ENCODE measurements at places on chromosomes 5 and 9. TPM values are rescaled to one million over a fixed set of nuclear protein-coding genes. Genes with fewer than 3 reads are reported as not detected.

Gene HNRNPAB
- total RNA-seq = 459 TPM

Gene SPINK7
- total RNA-seq = not detected

Gene OSMR
- total RNA-seq = not detected

Gene CCDC112
- total RNA-seq = 0.29 TPM

Gene ANXA6
- total RNA-seq = 286 TPM

Gene F2RL1
- 0.26 TPM for total RNA-seq

Gene THBS4
- total RNA-seq = 1.3 TPM

Gene TLX3
- not detected for total RNA-seq

Gene KIAA1958
- total RNA-seq = 8.2 TPM

Gene OR1J2
- not detected for total RNA-seq

Gene ZNF483
- 3.5 TPM for total RNA-seq

DNA sequence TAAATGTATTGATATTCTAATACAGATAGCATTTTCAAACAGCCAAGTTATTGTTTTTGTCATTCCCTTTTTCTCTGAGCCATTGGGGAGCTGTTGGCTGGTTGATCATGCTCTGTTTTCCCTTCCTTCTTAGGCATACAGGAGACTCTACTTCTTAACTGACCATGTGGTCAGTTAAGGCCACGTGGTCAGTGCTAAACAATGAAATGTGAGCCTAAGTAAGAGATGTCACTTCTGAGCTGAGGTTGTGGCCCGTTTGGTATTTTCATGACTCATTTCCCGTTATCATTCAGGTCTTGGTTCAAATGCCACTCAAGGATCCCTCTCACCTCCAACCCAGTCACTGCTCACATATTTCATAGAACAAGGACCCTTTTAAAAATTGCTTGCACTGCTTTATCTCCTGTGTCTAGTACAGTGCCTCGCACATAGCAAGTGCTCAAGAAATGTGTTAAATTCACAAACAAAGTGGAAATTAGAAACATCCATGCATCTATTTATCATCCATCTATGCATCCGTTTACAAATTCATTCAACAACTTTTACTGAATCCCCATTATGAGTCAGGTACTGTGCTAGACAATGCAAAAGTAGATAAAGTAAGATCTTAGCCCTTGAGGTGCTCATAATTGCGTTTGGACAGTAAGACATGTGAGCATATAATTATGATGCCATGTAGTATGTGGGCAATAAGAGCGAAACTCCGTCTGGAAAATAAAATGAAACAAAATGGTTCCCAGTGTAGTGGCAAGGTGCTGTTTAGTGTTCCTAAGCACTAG, 50.7 kb downstream of the ARRDC3 start:
- DNase-seq = no peak

DNA sequence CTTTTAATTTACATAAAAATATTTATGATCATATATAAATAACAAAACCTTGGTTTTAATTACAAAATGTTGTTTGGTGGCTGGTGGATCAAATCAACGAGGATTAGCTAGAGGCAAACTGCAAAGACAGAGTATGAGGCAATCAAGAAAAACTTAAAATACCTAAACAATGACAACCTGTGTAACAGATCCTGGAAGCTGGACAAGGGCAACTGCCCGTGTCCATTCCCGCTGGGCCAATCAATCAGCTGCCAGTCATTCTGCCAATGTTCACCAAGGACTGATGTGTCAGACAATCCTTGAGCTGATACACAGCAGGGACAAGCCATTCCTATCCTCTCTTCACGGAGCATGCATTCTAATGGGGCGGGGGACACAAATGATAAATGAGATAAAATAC, 3.2 kb upstream of the TENT4A start:
- no peak for DNase-seq

DNA sequence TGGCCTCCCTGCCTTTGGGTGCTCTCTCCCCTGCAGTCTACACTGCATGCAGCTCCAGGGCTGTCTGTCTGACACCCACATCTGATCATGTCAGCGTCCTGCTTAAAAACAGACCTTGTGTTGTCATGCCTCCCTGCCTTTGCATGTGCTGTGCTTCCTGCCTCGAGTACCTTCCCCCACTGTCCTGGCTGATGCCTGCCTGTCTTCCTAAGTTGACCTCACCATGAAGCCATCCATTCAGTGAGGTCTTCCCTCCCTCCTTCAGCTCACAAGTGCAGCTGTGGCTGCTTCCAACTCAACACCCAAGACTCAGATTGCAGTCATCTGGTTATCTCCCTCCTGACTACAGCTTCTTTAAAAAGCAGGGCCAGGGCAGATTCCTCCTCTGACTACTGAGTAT, 5.5 kb downstream of the ANGPTL2 start:
- no peak for DNase-seq

GRCh38 chr9:137955586-137955985, 78.0 kb downstream of the CACNA1B start:
- no peak for DNase-seq

DNA sequence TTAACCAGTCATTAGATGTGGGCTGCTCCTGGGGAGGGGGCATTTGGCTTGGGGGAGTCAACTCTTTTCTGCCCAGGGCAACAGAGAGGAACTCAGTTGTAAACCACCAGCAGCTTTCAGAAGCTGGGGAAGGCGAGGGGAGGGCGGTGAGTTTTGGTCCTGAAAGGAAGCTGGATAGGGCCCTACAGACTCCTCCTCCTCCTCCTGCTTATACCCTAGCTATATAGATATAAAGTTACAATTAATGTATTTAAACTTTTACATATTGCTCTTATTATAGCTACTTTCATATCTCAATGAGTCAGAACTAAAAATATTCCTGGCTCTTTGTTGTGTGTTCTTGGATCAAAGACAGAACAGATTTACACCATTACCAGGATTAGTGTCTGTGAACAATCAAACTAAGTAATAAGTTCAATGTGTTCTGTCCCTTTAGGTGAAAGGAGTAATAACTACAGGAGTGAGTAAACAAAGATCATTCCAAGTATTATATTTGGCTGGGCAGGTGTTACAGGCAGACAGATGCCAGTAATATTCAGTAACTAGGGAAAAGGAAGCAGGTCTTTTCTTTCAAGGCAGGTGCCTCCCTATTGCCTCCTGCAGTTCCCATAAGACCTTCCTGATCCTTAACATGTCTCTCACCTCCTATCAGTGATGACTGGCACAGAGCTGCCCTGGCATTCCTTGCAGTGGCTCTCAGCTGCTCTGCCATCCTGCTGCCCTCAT, 20.5 kb upstream of the VPS13A start:
- no peak for DNase-seq

DNA sequence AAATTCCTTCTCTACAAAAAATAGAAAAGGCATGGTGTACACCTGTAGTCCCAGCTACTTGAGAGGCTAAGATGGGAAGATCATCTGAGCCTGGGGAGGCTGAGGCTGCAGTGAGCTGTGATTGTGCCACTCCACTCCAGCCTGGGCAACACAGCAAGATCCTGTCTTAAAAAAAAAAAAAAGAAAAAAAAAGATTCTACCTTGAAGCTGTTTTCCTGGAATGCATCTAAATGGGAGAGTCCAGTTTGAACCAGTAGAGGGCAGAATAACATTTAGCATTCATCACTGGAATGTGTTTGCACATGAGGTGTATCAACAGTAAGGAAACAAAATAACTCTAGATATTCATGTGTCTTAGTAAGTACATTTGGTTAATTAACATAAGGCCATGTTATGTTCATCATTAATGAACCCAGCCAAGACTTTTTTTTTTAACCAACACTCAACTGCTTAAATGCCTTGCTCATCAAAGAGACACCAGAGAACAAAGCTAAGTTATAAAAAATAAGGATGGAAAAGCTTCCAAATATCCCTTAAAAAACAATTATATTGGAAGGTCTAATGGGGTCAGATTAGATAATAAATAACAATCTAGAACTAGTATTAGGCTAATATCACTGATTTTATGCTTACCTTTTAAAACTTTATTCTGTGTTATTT, 16.1 kb downstream of the IFNE start:
- DNase-seq = peak; percentile 10

GRCh38 chr5:34007201-34007620, 639 bp downstream of the AMACR start:
- DNase-seq = no peak

DNA sequence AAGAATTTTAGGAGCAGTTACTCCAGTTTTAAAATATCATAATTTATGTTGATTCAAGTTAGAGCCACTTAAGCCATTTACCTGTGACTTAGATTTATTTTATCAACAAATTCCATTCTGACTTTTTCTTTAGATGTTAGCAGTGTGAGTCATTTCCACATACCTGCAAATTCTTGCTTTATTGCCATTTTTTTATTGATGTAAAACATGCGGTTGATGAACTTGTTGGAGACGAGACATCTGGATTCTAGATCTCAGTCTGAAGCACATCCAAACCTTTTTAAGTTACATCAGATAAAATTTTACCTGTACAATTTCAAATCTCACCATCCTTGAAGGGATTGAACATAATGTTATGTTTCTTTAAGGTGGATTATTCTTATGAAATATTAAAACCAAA, 240.9 kb downstream of the IRX1 start:
- DNase-seq = no peak

GRCh38 chr5:128263357-128263756, 179.8 kb downstream of the SLC12A2 start:
- no peak for DNase-seq

DNA sequence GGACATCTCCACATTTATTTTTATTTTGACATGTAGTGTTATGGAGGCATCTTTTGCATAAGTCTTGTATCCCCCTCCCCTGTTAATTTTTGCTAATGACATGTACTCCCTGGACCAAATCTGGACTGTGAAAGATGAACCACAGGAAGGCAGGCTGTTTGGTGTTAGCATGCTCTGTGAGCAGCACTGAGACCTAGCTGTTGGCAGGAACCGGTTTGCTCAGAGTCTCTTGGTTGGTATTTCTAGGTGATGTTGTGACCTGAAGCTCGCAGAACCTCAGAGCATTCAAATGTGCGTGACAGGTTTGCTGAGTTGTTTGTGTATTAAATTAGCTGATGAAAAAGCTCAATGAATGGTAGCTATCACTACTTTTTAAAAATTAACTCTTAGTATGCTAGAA, 53.6 kb upstream of the PHF2 start:
- no peak for DNase-seq

DNA sequence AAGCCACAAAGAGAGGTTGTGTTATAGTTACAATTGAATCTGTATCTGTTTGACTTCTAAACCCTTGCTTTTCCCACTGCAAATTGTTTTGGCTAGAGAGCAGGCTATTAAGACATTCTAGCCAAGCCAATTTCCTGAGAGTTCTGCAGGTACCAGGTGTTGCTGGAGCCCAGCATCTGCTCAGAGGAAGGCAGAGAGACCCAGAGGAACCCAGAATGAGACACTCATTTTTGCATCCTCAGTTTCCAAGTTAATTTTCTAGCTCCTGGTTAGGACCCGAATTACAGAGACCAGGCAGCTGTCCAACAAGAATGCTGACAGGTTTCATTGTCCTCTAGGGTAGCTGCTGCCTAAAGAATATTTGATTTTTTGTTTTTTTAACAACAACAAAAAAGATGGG, 266.2 kb downstream of the TRIM32 start:
- DNase-seq = no peak

GRCh38 chr5:113354055-113354454, 80.7 kb downstream of the TSSK1B start:
- no peak for DNase-seq

DNA sequence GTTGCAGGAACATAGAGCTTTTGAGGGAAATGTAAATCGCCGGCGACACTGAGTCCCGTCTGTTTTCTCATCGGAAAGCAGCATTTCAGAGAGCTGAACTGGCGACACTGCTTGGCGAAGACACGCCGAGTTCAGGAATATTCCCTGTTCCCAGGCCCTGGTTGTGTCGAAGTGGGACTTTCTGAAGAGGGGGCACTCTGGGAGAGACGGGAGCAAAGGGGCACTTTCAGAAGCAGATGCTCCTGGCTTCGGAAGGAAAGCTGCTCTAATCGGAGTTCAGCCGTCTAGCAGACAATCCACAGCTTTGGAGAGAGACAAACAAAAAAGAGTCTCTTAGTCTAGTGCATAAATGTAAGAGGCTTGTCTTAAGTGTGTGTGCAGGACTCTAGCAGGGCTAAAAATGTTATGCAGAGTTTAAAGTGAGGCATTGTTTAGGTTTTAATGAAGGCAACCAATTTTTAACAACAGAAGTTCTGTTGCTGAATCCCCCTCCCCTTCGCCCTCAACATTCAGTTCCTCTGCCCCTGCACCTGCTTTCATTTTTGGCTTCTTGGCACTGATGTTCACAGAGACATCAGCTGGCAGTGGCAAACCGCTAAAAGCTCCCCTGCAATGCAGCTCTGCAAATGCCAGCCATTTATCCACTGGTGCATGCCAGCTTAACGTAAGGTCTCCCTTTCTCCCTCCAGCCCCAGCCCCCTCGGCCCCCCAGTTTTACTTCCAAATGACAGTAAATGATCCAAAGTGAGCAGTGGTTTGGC, 289.5 kb upstream of the MPDZ start:
- no peak for DNase-seq

GRCh38 chr5:17620627-17621026, 10.4 kb downstream of the TAF11L12 start:
- DNase-seq = no peak

DNA sequence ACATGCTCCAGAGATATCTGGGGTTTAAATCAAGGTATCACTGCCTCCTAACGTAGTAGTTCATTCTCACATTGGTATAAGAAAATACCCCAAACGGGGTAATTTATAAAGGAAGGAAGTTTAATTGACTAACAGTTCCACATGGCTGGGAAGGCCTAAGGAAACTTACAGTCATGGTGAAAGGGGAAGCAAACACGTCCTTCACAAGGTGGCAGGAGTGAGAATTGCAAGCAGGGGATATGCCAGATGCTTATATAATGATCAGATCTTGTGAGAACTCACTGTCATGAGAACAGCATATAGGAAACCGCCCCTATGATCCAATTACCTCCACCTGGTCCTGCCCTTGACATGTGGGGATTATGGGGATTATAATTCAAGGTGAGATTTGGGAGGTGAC, 1280.2 kb upstream of the C9orf72 start:
- DNase-seq = no peak

DNA sequence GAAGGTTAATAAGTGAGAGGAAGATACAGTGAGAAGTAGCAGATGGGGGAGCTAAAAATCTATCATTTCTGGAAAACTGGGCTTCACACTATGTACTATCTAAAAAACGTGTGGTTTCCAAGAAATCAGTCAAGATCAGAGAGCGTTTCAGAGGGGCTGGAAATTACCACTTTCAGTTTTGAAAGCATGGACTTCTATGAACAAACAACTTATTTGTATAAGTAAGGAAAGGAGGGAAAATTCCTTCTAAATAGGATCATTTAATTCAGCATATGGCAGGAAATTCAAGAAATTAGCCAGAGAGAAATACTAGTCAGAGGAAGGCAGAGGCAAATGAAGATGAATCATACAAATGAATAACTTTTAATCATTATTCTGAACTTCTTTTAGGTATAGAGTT, 11.3 kb downstream of the TNC start:
- DNase-seq = no peak

- no peak for DNase-seq
Observed at GRCh38 chr9:76866689-76867088, 39.2 kb downstream of the PRUNE2 start.

DNA sequence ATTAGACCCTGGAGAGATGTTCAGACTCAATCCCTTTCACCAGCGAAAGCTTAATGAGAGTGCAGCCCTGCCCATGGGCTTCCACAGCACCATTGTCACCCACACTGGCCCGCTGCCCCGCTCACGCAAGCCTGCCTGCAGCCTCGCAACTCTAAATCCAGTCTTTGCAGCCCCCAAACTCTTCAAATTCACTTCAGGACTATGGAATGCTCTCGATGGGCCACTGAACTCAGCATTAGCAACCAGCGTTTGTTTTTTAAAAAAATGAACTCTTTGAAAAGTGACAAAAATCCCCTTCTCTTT, 17.1 kb downstream of the DCANP1 start:
- no peak for DNase-seq

Measured in activated T-helper 1 cell treated with anti-CD3 and anti-CD28 coated beads, Interleukin-12 subunit alpha, Interleukin-12 subunit beta, Interleukin-2, Interleukin-4 antibody, amounts not matched to agents 30 ng/mL and 10 ng/mL and 1 ng/mL, durations not matched to agents 14 hours and 24 hours and 36 hours (primary cell).